ENCODE measurements at places on chromosomes 3 and 15.

DNA sequence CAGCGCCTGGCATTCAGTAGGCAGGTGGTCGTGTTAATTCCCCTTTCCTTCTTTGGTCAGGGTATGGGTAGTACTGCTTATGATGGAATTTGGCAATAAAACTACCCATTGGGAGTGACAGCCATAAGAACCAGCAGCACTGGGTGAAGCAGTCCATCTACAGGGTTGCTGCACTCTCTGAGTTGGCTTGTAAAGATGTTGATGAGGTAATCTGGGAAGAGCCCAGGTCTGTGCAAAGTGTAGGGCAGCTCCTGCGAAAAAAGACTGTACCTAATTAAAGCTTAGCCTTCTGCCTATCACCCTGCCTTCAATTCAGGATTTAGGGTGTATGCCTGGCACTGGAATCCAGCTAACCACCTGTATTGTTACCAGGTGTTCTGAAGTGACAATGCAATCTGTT lies 4.7 kb upstream of the FETUB start:
- no peak for DNase-seq

DNA sequence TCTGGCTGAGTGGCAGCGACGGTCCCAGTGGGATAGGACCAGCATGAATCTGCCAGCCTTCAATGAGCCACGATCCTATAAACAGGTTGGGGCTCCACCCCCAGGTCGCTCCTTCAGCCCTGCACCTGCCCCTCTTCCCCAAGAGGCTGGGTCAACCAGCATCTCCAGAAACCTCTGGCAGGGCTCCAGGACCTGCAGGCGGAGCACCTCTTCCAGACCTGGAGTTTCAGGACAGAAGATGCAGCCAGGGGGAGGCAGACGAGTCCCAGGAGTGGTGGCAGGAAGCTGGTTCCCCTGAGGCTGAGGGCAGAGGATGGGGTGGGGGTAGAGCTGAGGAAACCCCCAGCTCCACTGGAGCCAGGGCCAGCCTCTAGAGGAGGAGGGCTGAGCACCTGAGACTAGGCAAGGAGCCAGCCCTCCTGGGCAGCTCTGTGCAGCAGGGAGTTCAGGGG lies at the start of gene PLA2G4D:
Gene PLA2G4D, minus strand, starts transcription at position 51 of the 452 bp plus-strand sequence. CDS start 103 bp downstream, outside the sequence.
- no peak for DNase-seq

- no peak for DNase-seq
Observed at GRCh38 chr3:77620009-77620408, 580.1 kb downstream of the ROBO2 start.

DNA sequence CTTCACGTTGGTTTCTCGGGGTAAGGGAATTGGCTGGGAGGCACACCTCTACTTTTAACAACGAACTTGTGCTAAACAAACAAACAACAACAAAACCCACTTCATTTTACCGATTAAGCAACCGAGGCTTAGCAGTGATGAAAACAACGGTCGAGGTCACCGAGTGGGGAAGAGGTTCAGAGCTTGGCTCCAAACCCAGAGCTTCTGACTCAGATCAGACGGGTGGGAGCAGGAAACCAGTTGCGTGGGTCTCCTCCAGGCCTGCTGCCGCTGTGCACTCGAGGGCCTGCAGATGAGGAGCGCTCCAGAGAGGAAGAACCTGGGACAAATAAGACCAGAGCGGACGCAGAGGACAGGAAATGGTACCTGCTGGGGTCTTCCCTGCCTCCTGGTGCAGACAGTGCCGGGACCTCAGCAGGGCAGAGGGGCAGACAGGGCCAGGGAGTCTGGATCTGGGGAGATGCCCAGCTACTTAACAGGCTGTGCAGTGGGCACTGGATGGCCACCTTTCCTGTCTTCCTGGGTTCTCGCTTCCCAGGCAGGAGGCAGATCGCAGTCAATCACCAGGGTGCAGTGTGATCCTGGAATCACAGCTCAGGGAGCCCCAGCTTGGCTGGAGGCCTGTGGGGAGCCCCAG lies 99.0 kb upstream of the MEF2A start:
- no peak for DNase-seq

GRCh38 chr15:63384906-63385305 lies 3.3 kb upstream of the CA12 start:
- DNase-seq: no peak

DNA sequence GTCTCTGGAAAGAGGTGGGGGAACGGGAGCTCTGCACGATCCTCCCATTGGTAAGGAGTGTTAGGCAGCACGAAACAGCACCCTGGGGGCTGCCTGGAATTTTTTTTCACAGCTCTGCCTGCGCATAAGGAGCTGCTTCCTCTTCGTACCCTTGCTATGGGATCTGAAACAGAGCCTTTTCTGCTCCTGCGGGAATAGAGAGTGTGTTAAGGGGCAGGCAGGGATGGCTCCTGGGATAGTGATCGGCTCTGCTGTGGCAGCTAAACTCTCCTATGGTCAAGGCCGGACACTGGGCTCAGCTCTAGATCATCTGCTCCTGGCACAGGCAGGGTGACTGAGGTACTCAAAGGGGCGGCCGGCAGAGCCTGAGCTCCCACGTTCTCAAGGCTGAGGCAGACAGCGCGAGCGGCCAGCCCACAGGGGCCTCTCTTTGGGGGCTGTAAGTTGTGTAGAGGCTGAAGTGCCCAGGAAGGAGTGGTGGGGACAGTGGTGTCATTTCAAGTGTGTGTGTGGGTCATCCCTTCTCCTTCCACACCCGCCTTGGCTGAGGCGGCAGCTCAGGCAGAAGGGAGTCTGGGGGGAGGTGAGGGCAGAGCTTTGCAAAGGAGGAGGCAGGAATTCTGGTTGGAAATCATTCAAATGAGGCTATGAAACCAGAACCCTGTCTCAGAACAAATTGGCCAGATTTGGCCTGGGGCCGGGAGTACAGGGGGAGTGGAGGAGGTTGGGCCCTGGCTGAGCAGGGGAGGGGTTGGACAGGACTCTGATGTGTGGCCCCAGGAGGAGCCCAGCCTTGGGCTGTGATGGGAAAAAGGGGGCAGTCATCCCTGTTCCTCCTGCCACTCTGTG lies 31.0 kb downstream of the EPHB3 start:
- no peak for DNase-seq

GRCh38 chr15:38085931-38086568 lies 151.6 kb downstream of the TMCO5A start:
- no peak for DNase-seq

DNA sequence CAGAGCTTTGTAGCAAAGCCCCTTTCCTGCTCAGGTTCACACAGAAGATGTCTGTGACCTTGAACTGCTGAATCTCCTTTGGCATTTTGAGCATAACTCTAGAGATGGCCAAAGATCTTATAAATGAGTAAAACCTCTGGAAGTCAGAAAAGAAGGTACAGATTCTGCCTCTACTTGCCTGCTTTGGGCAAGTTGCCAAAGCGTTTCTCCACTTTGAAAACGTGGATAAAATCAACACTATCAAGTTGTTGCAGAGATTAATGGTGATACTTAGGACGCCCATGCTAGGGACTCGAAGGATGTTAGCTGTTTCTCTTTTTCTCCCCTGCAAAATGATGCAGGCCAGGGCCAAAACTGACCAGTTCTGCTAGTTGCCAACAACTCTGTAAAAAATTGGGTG lies 68.0 kb upstream of the CMTM7 start:
- DNase-seq: no peak

DNA sequence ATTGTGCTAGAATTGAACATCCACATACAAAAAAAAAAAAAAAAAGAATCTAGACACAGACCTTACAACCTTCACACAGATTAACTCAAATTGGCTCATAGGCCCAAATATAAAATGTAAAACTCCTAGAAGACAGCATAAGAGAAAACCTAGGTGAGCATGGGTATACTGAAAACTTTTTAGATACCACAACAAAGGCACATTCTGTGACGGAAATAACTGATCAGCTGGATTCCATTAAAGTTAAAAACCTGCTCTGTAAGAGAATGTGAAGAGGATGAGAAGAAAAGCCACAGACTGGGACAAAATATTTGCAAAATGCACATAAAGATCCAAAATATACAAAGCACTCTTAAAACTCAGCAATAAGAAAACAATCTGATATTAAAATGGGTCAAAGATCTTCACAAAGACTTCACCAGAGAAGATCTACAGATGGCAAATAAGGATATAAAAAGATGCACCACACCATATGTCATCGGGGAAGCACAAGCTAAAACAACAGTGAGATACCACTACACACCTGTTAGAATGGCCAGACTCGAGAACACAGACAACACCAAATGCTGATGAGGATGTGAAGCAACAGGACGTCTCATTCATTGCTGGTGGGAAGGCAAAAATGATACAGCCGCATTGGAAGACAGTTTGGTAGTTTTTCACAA lies 167.9 kb downstream of the PDE8A start:
- no peak for DNase-seq

DNA sequence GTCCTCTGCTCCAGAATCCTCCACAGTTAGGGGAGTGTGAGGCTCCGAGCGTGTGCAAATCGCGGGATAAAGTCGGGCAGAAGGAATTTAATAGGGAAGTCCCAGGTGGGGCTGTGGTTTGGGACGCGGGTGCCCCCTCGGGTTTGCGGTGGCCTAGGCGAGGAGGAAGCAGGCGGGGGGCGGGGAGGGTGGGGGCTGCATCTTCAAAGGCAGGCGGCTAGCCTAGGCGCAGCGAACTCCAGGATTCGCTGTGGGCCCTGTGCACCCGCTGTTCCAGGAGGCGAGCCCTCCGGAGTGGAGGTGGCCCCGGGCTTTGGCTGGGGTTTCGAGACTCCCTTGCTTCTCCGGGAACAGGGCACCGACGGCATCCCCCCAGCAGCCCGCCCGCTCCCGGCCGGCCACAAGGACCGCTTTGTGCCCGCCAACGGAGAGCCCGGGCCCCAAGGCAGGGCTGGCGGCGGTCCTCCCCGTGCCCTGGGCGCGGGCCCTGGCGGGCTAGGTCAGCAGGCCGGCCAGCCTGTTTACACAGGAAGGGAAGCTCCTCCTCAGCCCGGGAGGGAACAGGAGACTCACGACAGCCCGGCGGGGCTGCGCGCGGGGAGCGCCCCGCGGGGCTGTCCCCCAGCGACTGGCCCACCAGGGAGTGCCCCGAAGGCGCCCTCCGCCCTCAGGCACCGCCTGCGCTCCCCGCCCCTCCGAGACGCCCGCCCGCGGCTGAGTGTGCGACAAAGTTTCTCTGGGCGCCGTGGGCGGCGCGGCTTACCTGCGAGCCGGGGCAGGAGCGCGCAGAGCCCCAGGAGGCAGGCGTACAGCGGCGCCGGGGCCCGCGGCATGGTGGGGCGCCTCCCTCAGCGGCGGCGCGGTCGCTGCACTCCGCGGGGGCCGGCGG lies 753 bp downstream of the ITGB5 start:
- DNase-seq: no peak

DNA sequence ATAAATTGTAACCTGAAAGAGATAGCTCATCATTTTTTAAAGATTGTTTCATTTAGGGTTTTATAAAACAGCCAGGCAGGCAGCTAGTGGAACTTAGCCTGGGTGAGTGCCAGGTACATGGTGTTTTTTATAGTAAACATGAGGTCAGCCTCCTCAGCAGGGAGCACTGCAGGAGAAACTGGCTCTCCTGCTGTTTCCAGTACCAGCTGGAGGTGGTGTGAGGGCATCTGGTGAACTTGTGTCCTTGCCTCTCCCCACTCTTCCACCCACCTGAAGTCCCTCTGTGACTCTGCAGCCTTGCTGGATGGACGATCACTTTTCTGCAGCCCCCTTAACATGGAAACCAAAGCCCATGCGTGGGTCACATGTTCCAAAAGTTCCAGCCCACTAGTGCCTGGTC lies 128.4 kb downstream of the FAM174B start:
- no peak for DNase-seq

DNA sequence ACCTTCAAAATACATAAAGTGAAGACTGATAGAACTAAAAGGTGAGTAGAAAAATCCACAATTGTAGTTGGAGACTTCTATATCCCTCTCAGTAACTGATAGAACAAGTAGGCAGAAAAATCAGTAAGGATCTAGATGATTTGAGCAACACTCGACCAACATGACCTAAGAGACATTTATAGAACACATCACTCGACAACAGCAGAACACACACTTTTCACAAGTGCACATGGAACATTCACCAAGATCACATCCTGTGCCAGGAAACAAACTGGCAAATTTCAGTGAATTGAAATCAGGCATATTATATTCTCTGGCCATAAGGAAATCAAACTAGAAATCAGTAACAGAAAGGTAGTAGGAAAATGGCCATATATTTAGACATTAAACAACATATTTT lies 37.1 kb downstream of the LYSMD4 start:
- DNase-seq: no peak

DNA sequence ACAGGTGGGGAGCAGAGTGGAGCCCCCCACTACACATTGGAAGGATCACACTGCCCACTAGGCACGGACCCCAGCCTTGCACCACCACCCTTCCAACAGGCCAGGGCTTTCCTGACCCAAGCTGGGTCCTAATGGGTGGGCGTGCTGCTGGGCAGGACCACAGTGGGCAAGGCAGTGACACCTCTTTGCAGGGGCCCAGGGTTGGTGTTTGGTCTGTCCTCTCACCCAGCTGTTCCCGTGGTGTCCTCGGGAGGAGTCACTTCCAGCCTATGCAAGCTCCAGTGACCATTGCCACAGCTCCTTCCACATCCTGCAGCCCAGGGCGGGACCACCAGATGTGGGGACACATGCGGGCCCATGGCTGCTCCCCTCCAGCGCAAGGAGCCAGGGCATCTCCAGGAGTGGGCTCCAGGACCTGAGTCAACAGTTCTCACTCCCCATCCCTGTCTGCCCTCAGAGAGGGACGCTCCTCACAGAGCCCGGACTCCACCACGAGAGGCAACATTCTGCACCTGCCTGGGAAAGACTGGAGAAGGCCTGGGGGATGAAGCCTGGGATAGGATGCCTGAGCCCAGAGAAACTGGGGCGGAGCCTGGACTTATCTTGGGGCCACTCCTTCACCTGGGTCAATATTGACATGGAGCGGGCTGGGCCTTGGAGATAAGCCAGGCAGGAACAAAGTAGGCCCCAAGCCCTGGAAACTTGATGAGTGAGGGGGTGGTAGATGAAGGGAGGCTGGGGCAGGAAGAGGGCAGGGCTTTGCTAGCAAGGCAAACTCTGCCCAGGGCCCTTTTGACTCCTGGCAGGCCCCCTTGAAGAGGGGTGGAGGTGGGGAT lies 3.9 kb upstream of the VILL start:
- DNase-seq: no peak

GRCh38 chr3:70011582-70011981 lies 12.0 kb downstream of the SAMMSON start:
- DNase-seq: no peak

- no peak for DNase-seq
Observed at GRCh38 chr3:173865900-173866498, 468.5 kb downstream of the NLGN1 start.

DNA sequence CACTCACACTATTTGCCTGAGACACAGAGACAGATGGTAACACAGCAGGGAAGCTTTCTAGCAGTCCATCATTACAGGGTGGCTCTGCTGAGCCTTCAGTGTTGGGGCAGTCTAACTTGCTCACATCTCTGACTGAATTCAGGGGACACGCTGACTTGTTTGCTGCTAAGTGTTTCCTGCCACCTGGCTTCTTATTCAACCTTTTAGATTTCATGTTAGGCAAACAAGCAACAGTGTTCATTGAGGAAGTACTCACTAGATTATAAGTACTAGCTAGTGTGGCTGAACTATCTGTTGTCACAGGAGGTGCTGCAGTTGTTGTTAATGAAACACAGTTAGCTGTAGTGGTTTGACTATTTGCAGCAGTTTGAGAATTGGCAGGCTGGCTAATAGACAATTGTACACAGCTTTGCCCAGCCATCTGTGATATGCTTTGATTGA lies 37.3 kb downstream of the USF3 start:
- DNase-seq: no peak
